ENCODE measurements at places on chromosomes 2 and 18. TPM values are rescaled to one million over a fixed set of nuclear protein-coding genes. Genes with fewer than 3 reads are reported as not detected.

Gene NTSR2
- not detected for total RNA-seq

Gene AKAIN1
- not detected for total RNA-seq

- DNase-seq, result no peak
Measured at GRCh38 chr2:72837171-72837570, 11.3 kb upstream of the EXOC6B start.

- no peak for DNase-seq
Measured at GRCh38 chr2:176854878-176855277, 357.7 kb upstream of the HNRNPA3 start.
